ENCODE measurements at places on chromosomes 1 and 21.

GRCh38 chr21:36188081-36188681, 31.6 kb downstream of the DOP1B start:
- no peak for DNase-seq

GRCh38 chr1:179053486-179053885, 27.8 kb downstream of the FAM20B start:
- no peak for DNase-seq

DNA sequence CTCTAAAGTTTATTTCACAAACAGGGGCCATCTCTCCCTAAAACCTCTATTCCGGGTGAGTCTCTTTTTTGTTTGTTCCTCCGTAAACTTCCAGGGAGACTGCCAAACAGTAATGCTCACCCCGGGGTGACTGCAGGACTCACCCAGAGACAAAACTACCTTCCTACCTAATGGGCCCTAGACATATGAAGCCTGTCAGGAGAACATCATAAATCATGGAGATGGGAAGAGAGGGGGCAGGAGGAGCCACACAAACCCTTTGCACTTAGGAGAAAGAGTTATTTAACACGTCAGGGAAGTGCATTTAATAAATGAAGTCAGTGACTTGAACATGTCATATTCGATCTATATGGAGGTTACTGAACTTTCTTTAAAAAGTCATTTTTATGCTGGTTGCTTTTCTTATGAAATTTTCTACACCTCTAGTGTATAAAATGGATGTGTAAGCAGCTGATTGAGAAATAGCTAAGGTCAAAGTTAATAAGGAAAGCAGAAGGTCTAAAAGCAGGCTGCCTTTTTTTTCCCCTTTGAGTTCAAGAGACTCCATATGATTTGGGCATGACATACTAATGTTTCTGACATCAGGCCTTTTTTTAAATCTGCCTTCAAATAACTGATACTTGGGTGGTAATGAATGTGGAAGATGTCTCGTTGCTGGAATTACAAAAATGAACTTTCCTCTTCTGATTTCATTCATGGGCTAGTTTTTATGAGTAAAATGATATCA, 286.9 kb upstream of the USP25 start:
- DNase-seq: no peak

GRCh38 chr1:24507405-24507804, 4.8 kb downstream of the RCAN3 start:
- no peak for DNase-seq

GRCh38 chr1:99003581-99004253, 944 bp downstream of the PLPPR5 start:
- DNase-seq: no peak

- DNase-seq: no peak
Observed at GRCh38 chr21:36541721-36542139, 61.8 kb upstream of the CLDN14 start.
